Activated CD4-positive, alpha-beta T cell treated with anti-CD3 and anti-CD28 coated beads, Interleukin-2, amount 50 U/mL, for 24 hours (primary cell): ENCODE measurements at places on chromosomes 2 and 18.

GRCh38 chr2:152627351-152627957 is 89.8 kb downstream of the PRPF40A start:
- DNase-seq = no peak

DNA sequence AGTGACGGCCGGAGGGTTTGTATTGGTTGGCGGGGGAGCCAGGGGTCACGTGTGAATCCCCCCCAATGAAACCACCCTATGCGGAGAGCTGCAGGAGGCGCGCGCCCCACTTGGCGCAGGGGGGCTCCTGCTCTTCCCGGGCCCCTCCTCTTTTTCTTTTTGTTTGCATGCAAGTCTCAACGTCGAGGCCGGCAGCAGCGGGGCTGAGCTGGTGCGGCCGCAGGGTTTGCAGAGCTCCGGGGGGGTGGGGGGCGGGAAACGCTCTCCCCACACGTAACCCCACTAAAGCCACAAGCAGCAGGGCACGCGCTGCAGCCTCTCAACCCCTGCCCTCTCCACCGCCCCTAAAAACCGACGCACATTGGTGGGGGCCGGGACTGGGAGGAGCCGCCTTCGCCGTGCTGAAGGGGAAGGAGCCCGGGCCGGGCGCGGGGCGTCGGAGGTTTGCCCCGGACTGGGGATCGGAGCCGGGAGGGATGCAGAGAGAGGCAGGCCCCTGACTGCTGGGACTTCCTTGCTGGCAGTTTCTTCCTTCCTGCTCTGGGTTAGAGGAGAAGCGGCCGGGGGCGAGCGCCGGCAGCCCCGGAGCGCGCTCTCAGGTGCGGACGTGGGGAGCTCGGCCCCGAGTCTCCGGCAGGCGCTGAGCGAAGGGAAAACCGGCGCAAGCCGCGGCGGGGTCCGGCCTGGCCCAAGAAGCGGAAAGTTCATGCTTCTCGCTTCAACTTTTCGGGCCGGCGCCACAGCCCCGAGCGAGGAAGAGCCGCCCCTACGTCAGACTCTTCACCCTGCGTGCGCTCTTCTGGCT is 864 bp downstream of the LBH start:
- no peak for DNase-seq

DNA sequence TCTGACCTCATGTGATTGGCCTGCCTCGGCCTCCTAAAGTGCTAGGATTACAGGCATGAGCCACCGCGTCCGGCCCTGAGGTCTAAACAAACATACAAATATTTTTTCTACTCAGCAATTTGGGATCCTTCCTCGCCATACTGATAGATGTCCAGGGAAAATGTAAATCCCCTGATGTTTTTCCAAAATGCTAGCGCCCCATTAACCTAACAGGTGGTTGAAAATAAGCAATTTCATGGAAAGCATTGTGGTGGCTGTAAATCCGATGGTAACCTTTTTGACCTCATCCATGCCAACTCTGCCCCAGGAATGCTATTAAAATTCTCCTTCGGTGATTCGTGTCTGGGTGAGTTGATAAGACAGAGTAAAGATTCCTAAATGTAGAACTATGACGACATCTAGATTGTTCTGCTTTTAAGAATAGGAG is 19.3 kb downstream of the GEMIN6 start:
- DNase-seq = no peak

GRCh38 chr2:348361-348916 is 60.5 kb upstream of the ALKAL2 start:
- DNase-seq = no peak

- DNase-seq = no peak
Observed at GRCh38 chr2:974502-974901, 23.9 kb downstream of the SNTG2 start.

- no peak for DNase-seq
Observed at GRCh38 chr2:238847419-238847801, 475 bp upstream of the TWIST2 start.

GRCh38 chr18:12036201-12036751 is 55.0 kb downstream of the IMPA2 start:
- no peak for DNase-seq

DNA sequence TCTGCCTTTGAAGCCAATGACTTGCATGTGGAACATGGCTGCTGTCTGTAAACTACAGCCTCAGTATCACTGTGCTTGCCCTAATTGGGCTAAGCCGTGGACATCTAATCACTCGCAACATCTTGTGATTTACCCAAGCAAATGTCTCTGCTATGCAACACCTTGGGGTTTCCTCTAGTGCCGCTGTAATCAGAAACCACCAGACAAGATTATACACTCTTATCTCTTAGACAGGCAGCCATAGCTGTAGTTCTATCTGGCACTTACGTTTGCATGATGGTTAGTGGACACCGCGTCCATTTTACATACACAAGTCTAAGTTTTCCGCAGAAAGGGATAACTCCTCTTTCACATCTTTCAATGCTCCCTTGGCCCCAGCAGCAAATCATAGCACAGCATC is 204.3 kb upstream of the CCDC68 start:
- DNase-seq = no peak

GRCh38 chr2:74188018-74188601 is 9.4 kb upstream of the MOB1A start:
- DNase-seq = no peak

- DNase-seq = no peak
Observed at GRCh38 chr2:230840301-230840700, 24.4 kb upstream of the ITM2C start.

DNA sequence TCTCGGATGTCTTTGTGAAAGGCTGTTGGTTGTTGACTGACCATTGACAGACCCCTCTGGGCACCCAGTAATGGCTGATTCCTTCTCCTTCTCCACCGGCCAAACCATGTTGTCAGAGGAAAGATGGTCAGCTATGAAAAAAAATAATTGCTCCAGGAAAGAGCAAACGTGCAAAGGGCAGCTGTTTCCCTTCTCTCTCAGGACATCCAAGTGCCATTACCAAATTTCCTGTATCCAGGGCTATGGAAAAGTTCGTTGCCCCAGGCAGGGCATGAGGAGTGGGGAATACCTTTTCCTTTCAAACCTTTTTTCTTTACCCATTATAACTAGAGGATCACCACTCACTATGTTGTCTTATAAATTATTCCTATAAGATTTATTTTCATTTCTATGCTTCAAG is 321.5 kb upstream of the HNRNPA3 start:
- DNase-seq = no peak

DNA sequence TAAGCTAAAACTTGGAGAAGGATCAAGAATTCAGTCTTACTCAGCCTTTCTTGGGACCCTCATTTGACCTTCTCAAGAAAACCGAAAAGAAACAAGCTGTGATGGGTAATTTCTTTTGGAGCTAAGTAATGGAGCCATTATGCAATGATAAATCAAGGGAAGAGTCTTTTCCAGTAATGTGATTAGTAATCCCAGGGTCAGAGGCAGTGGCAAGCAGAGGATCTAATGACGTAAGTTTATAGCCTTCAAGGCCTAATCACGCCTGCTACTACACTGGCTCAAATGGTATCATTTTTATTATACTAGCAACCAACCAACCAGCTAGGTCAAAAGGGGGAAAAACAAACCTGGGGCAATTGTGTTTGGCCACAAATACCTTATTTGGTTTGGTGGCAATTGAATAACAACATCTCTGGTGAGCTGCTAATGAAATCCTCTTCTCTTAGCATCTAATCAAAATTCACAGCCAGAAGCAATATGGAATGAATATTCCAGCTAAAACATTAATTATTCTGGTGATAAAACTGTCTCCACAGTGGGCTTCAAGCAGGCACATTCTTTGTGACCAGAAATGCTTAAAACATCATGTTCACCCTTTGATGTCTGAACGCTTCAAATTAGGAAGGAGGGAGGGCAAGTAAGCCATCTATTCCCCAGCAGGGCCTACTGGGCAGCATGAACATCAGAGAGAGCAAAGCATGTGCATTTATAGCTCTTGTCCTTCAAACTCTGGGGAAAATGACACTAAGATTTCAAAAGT is 114.9 kb upstream of the SULT1C3 start:
- DNase-seq = no peak

- no peak for DNase-seq
Observed at GRCh38 chr18:45116116-45116515, 435.4 kb downstream of the SETBP1 start.

- peak; percentile 82 for DNase-seq
Observed at GRCh38 chr2:102103992-102104871, 38.3 kb upstream of the IL1R1 start.

DNA sequence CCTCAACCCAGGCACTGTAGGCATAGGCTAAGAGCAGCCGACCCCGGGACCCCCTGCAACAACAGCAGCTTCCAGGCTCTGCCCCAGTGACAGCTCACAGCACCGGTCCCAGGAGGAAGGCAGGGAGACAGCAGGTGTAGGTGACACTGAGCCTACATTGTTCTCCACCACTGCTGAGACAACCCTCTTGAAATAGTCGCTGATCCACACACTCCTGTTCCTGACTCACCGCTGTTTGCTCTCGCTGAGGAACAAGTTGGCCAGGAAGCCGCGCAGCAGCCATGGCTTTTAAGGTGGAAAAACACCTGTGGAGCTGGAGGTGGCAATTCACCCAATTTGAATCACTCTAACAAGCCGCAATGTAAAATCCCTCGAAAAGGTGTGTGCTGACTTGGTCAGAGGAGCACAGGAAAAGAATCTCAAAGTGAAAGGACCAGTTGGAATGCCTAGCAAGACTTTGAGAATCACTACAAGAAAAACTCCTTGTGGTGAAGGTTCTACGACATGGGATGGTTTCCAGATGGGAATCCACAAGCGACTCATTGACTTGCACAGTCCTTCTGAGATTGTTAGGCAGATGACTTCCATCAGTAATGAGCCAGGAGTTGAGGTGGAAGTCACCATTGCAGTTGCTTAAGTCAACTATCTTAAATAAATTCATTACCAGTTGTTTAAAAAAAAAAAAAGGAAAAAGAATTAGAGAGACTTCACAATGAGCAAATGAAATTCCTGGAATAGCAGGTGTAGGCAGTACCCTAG is 167.5 kb downstream of the ARL4C start:
- no peak for DNase-seq

- DNase-seq = no peak
Observed at GRCh38 chr2:239339241-239339640, 61.6 kb downstream of the HDAC4 start.

- no peak for DNase-seq
Observed at GRCh38 chr2:50347358-50348044, 684.4 kb downstream of the NRXN1 start.

DNA sequence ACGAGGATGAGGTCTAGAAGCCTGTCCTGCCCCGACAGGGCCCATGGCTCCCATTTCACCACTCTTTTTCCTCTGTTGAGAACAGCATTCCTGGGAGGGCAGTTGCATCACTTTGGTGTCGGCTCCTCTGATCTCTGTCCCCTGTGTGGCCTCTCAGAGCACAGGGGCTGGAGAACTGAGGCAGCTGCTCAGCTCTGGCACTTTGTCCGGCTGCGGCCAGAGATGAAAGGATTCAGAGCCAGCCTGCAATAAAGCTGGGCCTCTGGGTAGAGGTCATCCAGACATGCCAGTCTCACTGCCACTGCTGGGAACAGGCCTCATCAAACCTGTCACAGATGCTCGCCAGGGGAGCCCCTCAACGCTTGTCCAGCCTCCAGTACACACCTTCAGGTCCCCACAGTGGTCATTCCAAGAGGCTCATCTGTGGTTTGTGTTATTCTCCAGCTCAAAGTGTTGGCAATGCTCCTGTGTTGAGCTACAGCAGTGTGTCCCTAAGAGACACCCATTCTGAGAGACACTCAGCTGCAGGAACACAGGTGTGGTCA is 13.1 kb upstream of the ROCK2 start:
- no peak for DNase-seq

GRCh38 chr2:151261977-151262291 is 271 bp upstream of the RBM43 start:
- DNase-seq = no peak

- DNase-seq = no peak
Observed at GRCh38 chr2:199677881-199678280, 173.1 kb downstream of the FTCDNL1 start.

- DNase-seq = no peak
Observed at GRCh38 chr2:206824087-206824618, 58.7 kb downstream of the FASTKD2 start.

- no peak for DNase-seq
Observed at GRCh38 chr2:241041589-241042158, 43.3 kb downstream of the SNED1 start.

DNA sequence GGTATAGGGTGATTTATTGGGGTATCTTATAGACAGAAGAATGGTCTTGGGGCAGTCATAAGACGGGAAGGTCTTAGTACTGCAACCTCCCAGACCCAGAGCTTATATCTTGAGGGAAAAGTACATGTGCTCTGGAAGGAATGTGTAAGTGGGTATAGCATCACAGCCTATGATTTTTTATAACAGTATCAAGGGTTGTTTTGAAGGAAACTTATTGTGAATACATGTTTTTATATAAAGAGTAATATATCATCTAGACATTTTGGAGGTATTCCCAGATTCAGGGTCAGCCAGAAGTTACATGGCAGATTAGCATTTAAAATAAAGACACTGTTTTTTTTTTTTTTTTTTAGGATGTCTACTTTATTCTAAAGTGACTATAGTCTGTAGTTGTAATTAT is 47.6 kb upstream of the STON1 start:
- DNase-seq = no peak

GRCh38 chr2:21687589-21687988 is 563.8 kb downstream of the TDRD15 start:
- DNase-seq = no peak

- no peak for DNase-seq
Observed at GRCh38 chr2:221518935-221519625, 53.0 kb downstream of the EPHA4 start.

DNA sequence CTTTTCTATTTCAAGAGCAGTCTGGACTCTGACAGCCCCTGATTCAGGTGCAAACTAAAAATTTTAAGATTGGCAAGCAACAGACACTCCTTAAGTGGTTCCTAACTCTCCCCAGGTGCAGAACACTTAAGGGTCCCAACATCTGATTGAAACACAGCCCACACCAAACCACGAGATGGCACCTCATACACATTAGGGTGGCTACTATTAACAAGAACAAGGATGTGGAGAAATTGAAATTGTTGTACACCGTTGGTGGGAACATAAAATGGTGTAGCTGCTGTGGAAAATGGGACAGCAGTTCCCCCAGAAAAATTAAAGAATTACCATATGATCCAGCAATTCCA is 82.3 kb downstream of the POLR1A start:
- DNase-seq = no peak

DNA sequence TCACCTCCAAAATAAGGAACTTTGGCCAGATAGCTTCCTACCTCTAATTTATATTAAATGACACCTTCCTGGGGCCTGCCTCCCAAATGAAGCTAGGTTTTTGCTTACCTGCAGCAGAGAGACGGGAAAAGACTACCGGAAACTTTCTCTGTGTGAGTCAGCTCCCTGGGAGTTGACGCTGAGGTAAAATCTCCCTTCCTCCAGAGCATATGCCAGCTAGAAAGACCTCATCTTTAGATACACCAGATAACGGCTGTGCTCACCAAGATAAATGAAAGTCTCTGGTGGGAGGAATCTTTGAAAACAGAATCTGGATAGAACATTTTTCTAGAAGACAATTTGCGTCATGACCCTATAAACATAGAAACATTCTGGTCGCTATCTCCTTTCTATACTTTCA is 99.7 kb upstream of the RFX8 start:
- no peak for DNase-seq

DNA sequence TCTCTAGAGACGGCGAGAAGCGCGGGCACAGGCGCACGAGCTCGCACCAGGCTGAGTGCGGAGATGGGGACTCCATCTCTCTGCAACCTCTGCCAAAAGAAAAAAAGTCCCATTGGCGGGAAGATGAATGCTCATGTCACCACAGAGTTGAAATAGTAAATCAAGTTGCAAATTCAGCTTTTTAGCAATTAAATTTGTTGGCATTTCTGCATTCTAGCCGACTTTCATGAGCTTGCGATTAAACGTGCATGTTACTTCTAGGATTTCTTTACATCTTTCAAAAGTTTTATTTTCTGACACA is 588 bp downstream of the CHAC2 start:
- no peak for DNase-seq

GRCh38 chr18:5918205-5918858 is 23.0 kb upstream of the TMEM200C start:
- DNase-seq = no peak
